ENCODE measurements at places on chromosomes 11 and 22.
A peak's percentile ranks its signal among the peaks of the same experiment; 100 is the strongest.

GRCh38 chr11:83493917-83494316 lies 207.8 kb upstream of the CCDC90B start:
- no peak overlapping the region for H3K4me3 ChIP-seq
- DNase-seq, result no peak
- H3K4me1 ChIP-seq, result no peaks in the 10 kb centered on the region
- H3K27ac ChIP-seq, result no peak overlapping the region
- H3K27me3 ChIP-seq, result no peaks in the 10 kb centered on the region
- no peaks in the 10 kb centered on the region for H3K36me3 ChIP-seq

- no peak overlapping the region for H3K27ac ChIP-seq
- H3K27me3 ChIP-seq, result no peaks in the 10 kb centered on the region
- no peak for DNase-seq
- no peak overlapping the region for H3K4me3 ChIP-seq
Measured at GRCh38 chr22:17797721-17798559, 23.7 kb upstream of the BID start.

DNA sequence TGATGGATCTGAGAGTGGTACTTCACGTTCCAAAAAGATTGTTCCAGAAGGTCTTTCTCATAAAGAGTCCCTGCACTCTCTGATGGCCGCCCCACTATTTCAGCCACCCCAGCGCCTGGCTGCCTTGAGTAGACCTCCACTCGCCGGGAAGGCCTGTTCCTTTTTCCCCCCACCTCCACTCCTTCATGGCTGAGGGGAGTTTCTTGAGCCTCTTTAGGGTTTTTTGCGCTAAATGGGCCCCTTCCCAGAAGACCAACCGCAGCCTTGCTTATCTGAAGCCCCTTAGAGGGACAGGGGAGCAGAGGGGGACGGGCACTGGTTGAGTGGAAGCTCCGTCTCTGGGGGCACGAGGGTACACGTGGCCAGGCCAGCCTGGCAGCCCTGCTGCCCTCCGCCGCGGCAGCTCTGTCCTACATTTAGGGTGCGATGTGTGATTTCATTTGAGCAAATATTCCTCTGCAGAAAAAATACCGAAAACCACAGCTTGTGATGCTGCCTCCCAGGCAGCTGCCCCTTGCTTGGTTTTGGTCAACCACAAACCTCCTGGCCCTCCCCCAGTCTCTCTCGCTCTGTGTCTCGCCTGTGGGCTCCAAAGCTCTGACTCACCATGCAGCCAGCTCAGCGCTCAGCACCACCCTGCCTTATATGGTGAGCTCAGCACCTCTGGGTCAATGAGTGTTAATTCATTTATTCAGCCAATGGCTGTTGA lies 88.7 kb downstream of the TP53I11 start:
- peaks cover 7% of the 10 kb centered on the region for H3K36me3 ChIP-seq
- H3K27me3 ChIP-seq, result no peaks in the 10 kb centered on the region
- H3K4me3 ChIP-seq, result no peak overlapping the region
- H3K27ac ChIP-seq, result peak overlapping the region; percentile 99
- DNase-seq, result no peak
- H3K4me1 ChIP-seq, result peaks cover 73% of the 10 kb centered on the region

DNA sequence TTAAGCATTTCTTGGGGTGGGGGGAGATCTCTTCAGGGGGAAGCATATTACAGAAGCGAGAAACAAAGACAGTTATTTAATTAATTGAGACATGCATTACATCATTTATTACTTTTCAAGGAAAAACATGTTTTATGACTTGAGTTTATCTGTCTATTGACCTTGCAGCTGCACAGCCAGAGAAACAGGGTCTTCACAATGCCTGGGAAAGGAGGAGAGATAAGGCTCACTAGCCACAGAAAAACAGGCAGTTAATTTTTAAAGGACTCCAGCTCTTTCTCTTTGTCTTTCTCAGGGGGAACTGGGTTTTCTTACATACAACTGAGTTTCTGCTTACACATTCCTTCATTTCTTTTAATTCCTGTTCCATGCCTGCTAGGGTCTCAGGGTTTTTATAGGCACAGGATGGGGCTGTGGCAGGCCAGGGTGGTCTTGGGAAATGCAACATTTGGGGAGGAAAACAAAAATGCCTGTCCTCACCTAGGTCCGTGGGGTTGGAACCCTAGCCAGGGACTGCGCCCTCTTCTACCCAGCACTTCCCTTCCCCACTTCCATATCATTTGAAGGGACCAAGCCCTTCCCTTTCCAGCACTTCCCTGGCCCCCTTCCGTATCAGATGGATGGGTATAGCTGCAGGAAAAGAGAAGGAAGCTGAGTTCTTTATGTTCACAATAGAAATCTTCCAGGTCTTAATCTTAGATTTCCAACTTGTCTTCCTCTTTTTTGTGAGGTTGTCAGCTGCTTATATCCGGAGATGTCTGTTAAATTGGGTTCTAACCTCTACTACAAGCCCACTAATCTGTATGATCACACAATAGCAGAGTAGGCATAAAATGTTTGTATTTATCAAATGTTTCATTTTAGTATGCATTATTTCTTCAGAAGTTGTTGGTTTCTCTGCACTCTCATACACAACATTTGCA lies 38.3 kb downstream of the BIRC2 start:
- peaks cover 76% of the 10 kb centered on the region for H3K36me3 ChIP-seq
- no peak overlapping the region for H3K4me3 ChIP-seq
- H3K4me1 ChIP-seq, result no peaks in the 10 kb centered on the region
- H3K27ac ChIP-seq, result no peak overlapping the region

- no peak overlapping the region for H3K27ac ChIP-seq
- no peak overlapping the region for H3K4me3 ChIP-seq
Measured at GRCh38 chr22:43085658-43086606, 3.3 kb downstream of the TTLL1 start.

GRCh38 chr11:113895367-113896155 lies 9.0 kb upstream of the HTR3B start:
- H3K4me1 ChIP-seq, result no peaks in the 10 kb centered on the region
- DNase-seq, result no peak
- no peak overlapping the region for H3K4me3 ChIP-seq
- peaks cover 4% of the 10 kb centered on the region for H3K27me3 ChIP-seq
- H3K36me3 ChIP-seq, result no peaks in the 10 kb centered on the region
- H3K27ac ChIP-seq, result no peak overlapping the region

GRCh38 chr11:134740590-134741261 lies 328.7 kb upstream of the B3GAT1 start:
- no peak for DNase-seq
- H3K27me3 ChIP-seq, result no peaks in the 10 kb centered on the region
- H3K27ac ChIP-seq, result no peak overlapping the region
- peaks cover 12% of the 10 kb centered on the region for H3K4me1 ChIP-seq
- H3K4me3 ChIP-seq, result peak overlapping the region; percentile 68

- no peak overlapping the region for H3K27ac ChIP-seq
- H3K27me3 ChIP-seq, result no peaks in the 10 kb centered on the region
- no peaks in the 10 kb centered on the region for H3K36me3 ChIP-seq
- H3K4me3 ChIP-seq, result no peak overlapping the region
Measured at GRCh38 chr11:119752946-119753345, 23.9 kb upstream of the NECTIN1 start.

- H3K36me3 ChIP-seq, result no peaks in the 10 kb centered on the region
- DNase-seq, result no peak
- H3K4me1 ChIP-seq, result peaks cover 1% of the 10 kb centered on the region
- no peaks in the 10 kb centered on the region for H3K27me3 ChIP-seq
- H3K4me3 ChIP-seq, result no peak overlapping the region
Measured at GRCh38 chr11:96964661-96965060, 574.8 kb downstream of the JRKL start.
